Airway epithelial cell (primary cell): ENCODE measurements at places on chromosomes 5 and 9. TPM values are rescaled to one million over a fixed set of nuclear protein-coding genes. Genes with fewer than 3 reads are reported as not detected.

NHP2 gene
- total RNA-seq, result 383 and 414 TPM in 2 replicates

UGT3A1 gene
- total RNA-seq, result not detected in 2 replicates

CRHBP gene
- not detected in 2 replicates for total RNA-seq

CEL gene
- total RNA-seq, result 1.5 TPM in 2 replicates

AP3S1 gene
- total RNA-seq, result 87.0 and 224 TPM in 2 replicates

CER1 gene
- not detected in 2 replicates for total RNA-seq

SPATA9 gene
- 0.28 TPM in 1 of 2 replicates, not detected in the other for total RNA-seq

ENTREP1 gene
- total RNA-seq, result 2.0 and 2.5 TPM in 2 replicates

SLC27A6 gene
- total RNA-seq, result 0.35 TPM in 1 of 2 replicates, not detected in the other

IFNA8 gene
- not detected in 2 replicates for total RNA-seq

CCNO gene
- 1.8 and 3.5 TPM in 2 replicates for total RNA-seq

ZNF366 gene
- total RNA-seq, result not detected in 2 replicates
